ENCODE measurements at places on chromosomes 4 and X.

DNA sequence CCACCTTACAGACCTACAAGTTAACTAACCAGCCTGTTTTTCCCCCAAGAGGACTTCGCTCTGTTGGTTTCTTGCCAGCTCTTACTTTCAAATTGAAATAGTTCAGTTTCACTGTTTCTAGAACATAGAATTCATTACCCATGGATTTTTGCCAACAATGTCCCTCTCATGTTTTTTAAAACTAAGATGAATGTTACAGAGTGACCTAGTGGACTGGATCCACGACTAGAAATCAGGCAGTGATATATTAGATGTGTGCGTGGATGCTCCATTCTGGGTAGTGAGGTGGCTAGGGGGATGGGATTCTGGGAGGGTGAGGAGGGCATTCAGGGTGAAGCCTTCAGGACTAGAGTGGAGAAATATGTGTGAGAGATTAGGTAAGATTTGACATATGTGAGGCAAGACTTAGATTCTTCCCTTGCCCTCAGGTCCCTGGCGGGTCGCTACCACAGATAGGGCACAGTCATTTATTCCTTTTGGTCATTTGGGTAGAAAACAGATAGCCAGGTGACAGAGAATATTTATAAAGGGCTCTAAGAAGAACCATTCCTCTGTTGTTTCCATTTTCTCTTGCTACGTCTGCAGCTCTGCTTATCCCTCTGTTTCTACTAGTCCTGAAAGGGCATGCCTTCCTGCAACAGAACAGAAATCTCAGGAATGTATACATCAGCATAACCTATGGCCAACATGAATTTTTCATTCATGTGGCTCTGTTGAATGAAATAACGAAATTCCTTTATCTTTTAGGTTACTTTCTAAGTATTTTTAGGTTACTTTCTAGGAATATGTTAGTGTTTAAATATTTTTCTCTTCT lies 15.4 kb upstream of the JADE1 start:
- no peaks in the 10 kb centered on the region for H3K27me3 ChIP-seq
- H3K4me3 ChIP-seq, result no peak overlapping the region
- H3K36me3 ChIP-seq, result no peaks in the 10 kb centered on the region
- no peak overlapping the region for H3K27ac ChIP-seq

DNA sequence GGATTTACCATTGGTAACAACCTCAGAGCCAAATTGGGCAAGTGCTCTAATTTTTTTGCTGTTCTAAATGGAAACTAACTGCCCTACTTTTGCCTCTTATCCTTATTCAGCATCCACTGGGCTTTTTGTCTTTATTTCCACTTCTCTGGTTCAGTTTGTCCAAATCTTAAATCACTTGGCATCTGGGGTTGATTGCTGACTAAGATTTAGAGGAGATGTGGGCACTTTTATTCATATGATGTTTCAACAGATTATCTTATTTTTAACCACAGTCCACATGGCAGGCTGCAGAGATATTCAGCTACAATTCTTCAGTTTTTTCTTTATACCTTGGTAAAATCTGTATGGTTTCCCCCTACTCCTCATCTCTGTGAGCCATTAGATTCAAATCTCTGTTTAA lies 1161.4 kb upstream of the PCDH7 start:
- no peaks in the 10 kb centered on the region for H3K36me3 ChIP-seq
- no peak for DNase-seq
- H3K4me3 ChIP-seq, result no peak overlapping the region

GRCh38 chr4:55409468-55410171 lies 13.9 kb downstream of the TMEM165 start:
- H3K4me3 ChIP-seq, result peak overlapping the region; percentile 6
- DNase-seq, result no peak
- H3K36me3 ChIP-seq, result peaks cover 23% of the 10 kb centered on the region
- peaks cover 36% of the 10 kb centered on the region for H3K4me1 ChIP-seq
- H3K27ac ChIP-seq, result peak overlapping the region; percentile 68

DNA sequence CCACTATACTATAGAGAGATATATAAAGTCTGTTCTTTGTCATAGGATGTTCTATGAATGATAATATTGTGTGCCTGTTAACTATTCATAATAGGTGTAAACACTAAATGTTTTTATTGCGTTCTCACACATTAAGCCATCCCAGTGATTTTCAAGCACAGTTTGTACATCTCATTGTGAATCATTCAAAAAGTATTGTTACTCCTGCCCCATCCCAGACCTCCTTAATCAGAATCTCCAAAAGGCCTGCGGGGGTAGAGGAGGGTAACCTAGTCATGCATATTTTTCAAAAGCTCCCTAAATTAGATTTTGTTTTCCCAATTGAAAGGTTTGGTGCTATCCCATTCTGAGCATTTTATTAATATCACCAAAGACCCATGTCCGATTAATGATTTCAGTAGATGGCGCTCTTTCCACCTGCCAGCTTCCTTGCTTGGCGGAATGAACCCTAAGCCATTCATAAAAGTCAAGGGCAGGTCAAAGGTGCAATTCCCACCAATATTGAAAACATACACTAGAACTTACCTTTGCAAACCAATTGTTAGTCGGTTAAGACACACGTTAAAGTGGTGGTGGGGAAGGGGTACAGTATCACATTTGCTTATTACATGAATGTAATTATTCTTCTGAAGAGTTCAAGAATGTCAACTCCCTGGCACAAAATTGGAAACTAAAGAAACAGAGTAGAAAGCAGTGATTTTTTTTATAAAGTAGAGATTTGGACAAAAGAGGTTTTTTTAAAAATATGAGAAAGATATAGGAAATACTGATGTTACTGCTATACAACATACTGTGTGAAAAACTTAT lies 5.8 kb upstream of the TET2 start:
- H3K4me1 ChIP-seq, result peaks cover 31% of the 10 kb centered on the region
- no peak overlapping the region for H3K27ac ChIP-seq
- no peak overlapping the region for H3K4me3 ChIP-seq
- DNase-seq, result no peak

GRCh38 chr4:100461807-100462605 lies 55.8 kb downstream of the EMCN start:
- peak; percentile 83 for DNase-seq
- H3K36me3 ChIP-seq, result peaks cover 10% of the 10 kb centered on the region
- peak overlapping the region; percentile 30 for H3K4me3 ChIP-seq
- peaks cover 35% of the 10 kb centered on the region for H3K4me1 ChIP-seq
- peaks cover under 1% of the 10 kb centered on the region for H3K27me3 ChIP-seq

DNA sequence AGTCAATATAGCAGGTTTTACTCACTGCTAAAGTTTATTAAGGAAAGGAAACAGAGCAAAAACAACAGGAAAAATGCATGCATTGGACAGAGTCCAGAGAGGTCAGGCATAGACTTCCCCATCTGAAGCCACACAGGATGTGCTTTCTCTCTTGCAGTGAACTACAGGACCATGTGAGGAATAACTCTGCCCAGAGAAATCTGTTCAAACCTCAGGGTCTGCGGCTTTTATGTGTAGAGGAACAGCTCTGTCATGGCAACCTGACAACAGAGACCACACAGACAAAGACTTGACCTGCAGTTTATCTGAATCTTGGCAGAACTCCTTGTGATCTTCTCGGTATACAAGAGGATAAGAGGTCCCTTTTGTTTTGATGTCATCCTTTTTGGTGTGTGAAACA lies 46.3 kb upstream of the LONRF3 start:
- no peaks in the 10 kb centered on the region for H3K4me1 ChIP-seq
- DNase-seq, result peak; percentile 0
- H3K27ac ChIP-seq, result no peak overlapping the region

Measured in HFFc6 (cell line).